ENCODE measurements at places on chromosomes 1 and 21.
A peak's percentile ranks its signal among the peaks of the same experiment; 100 is the strongest.

- DNase-seq, result no peak
Measured at GRCh38 chr1:159123587-159123986, 47.0 kb upstream of the AIM2 start.

DNA sequence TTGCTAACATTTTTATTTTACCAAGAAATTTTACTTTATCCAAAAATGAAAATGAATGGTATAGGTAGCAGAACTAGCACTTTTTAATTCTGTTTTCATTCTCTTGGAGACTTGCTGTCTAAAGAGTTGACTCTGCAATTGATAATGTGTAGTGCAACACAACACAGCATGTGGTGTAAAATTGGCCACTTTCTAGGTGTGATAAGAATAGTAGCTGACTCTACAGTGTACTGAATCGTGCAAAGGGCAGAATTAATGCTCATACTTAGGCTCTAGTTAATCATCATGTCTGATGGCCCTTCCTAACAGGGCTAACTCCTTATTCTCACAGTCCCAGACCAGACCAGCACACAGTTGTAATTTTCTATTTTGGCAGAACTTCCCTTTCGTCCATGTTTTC is 140.5 kb downstream of the NEK7 start:
- DNase-seq, result no peak

- no peak for DNase-seq
Measured at GRCh38 chr1:230857822-230858221, 10.5 kb downstream of the C1orf198 start.

DNA sequence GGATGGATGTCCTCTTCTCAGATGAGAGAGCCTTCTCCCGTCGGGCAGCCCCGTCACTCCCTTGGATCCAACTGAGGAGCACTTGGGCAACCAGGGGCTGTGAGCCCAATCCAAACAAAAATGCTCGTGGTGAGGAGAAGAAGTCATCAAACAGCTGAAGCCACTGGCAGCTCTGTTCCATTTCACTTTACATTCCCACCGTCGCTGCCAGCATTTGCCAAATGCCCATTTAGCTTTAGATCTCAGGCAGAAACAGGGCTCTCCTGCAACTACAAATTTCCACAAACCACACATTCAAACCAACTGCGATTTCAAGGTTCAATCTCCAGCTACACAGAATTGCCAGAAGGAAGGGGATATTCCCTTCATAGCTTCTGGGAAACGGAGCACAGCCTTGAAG is 634.6 kb downstream of the SMYD3 start:
- DNase-seq, result no peak

DNA sequence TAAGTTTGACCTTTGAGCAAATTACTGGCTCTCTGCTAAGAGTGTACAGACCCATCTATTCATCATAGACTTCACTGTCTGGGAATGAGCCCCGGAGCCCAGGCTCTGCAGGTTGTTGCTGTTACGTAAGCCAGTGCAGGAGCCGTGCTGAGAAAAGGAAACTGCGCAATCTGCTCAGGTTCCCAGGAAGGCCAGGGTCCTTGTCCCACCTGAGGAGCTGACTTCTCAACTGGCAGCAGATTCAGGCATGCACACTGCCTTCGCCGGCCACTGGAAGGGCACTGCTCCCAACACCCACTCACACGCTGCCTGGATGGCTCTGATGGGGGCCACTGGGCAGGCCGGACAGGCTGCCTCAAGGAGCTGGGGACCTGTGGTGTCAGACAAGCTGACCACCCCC is 19.5 kb downstream of the RCAN1 start:
- DNase-seq, result no peak

DNA sequence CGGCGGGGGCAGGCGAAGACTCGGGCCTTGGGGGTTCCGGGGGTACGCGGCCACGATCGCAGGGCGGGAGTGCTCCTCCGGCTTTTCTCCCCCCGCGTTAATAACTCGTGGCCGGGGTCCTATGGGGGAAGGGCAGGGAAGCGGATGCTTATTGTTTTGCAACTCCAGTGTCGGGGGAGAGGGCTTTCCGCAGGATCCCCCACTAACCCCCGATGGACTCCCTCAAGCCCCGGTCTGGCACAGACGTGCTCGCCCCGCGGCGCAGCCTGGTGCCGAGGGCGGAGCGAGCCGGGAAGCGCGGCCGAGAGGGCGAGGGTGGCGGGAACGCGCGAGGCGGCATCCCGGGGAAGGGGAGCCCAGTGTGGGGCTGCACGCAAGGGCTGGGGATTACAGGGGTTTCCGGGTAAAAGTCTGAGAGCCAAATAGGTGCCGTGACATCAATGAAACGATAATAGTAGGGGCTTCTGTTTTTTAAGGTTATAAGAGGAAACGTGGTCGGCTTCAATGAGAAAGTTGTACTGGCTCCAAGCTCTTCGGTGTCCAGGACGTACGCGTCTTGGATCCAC is 772 bp downstream of the UCK2 start:
- peak; percentile 49 for DNase-seq

DNA sequence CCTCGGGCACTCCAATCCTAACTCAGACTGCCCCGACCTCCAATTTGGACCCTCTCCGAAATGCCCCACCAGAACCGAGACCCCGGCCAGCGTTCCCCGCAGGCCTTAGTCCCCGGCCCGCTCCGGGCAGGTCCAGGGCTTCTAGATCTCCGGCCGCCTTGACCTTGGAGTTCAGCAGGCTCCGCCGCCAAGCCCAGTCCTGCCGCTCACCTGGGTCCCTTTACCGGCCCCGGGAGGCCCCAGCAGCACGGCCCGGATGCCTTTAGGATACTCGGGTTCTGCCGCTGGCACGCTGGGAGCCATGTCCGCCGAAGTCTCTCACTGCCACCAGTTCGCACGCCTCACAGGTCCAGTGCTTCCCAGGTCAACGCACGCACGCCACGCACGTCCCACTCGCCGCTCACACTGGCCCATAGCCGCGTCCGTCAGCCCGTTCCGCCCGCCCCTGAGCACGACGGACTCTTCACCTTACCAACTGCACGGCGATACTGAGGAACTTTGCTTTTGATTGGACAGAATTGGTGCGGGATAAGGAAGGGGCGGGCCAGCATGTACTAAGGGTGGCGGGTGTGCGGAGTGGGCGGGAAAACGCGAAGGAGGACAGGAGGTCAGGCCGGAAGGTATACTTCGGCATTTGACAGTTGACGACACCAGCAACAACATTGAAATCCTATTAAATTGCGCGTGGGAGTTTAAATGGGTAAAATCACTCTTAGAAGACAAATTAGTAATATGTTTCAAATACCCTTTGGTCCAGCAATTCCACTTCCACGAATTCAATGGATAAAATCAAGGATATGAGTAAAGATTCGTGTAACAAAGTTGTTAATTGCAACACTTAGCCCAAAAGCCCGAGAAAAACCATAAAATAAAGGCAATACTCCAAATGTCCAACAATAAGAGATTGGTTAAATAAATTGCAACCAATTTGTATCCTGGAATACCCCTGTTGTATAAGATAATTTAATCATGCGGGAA is at the start of gene AK2:
AK2 (minus strand) TSS at position 358 of the 978 bp plus-strand sequence; CDS start at position 303, 55 bp downstream.
- DNase-seq, result peak; percentile 100

DNA sequence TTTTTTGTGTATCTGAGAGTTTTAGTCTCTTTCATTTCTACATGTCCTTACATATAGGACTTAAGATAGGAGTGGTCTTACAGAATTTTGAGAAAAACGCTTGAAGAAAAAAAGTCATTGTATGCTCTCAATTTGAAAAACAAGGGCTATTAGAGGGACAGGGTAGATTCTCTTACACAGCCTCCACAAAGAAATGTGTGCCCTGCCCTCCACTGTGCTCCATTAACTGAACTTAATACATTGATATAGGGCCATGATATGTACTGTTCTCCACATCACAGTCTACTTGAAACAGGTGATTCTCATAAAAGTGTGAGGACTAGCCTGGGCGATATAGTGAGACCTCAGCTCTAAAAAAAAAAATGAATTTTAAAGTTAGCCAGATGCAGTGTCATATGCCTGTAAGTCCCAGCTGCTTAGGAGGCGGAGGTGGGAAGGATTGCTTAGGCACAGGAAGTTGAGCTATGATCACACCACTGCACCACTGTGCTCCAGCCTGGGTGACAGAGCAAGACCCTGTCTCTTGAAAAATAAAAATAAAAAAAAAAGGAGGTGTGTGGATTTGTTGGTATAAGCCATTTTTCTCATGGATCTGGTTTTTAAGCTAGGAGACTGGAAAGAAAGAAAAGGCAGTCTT is 77.0 kb downstream of the HMCN1 start:
- no peak for DNase-seq

- DNase-seq, result peak; percentile 4
Measured at GRCh38 chr1:248631354-248632008, 3.4 kb downstream of the OR2T11 start.

- DNase-seq, result no peak
Measured at GRCh38 chr21:41472753-41473548, 35.0 kb downstream of the TMPRSS2 start.

DNA sequence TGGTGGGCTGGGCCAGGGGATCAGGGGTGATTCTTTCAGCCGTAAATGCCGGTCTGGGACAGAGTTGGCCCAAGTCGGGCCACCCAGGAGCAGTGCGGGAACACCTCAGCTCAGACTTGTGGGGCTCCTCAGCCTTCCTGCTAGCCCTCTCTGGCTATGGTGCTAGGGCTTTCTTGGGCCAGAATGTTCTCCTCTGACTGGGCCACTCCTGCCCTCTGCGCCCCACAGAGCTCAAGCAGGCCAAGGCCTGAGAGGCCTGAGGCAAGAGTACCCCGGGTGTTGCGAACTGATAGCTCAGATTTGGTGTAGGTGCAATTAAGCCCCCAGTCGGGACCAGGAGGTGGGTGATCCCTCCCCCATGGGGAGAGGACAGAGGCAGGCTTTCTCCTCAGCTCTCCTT is 51.8 kb downstream of the LGR6 start:
- DNase-seq, result no peak

DNA sequence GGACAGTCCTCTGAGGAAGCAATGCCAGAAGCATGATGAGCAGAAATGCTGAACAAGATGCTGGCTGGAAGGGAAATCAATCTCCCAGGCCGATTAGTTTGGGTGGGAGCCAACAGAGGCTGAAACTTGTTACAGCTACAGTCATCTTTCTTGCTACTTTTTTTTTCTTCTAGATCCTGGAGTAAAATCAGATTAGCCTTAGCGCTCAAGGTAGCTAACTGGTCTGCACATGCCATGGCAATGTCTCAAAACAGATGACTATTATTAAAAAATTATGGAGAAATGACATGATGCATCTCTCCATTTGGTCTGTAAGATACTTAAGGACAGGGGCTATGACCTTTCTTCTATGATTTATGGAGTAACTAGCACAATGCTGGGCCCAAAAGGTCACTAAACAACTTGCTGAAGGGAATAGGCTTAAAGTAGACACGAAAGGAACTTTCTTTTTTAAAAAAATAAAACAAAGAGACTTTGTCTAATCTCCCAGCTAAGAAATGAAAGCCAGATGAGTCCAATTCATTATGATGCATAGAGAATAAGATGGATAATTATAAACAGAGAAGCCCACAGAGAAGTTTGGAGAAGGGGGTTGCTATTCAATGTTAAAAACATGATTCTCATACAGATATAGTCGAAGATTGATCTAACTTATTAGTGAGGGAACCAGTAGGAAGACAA is 42.5 kb downstream of the UTP25 start:
- no peak for DNase-seq

Data from Kasumi-1 (cell line).